Stimulated activated CD4-positive, alpha-beta T cell treated with anti-CD3 and anti-CD28 coated beads, Interleukin-1b, Interleukin-23, amount 100 ng/mL, for 1 hour (primary cell): ENCODE measurements at places on chromosomes 12 and 14.

GRCh38 chr14:97408937-97409815 lies 612.0 kb downstream of the VRK1 start:
- peak; percentile 25 for DNase-seq

GRCh38 chr14:21868442-21869046 lies 194.9 kb upstream of the OR4E1 start:
- DNase-seq, result peak; percentile 61

GRCh38 chr14:104237651-104238423 lies 99.5 kb downstream of the KIF26A start:
- DNase-seq, result no peak

DNA sequence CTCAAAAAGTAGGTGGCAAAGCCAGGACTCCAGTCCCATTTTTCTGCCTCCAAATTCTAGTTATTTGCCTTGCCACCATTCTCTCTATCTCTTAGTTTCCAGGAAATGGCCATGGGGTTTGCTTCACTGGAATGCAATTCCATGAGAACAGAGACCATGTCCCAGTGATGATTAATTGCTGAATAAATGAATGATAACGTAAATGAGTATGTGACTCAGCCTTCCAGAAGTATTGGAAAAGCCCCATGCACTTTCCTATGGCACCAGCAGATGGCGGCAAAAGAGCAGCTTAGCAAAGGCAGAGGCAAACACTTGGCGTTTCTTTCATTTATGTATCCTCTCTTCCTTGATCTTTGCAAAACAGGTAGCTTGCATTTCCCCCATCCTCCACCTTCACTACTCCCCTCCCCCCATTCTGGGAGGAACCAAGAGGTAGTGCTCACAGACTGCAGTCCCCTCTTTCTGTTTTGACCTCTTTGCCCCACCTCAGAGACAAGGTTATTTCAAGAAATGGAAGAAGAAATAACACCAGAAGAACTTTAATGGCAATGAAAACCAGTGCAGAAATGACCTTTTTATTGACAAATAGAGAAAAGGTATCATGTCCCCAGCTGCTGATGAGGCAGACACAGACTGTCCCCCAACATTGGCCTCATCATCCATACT lies 21.3 kb downstream of the TBX3 start:
- DNase-seq, result peak; percentile 34

- no peak for DNase-seq
These were observed 110.1 kb downstream of the SYNE2 start for GRCh38 chr14:63962906-63963305.

DNA sequence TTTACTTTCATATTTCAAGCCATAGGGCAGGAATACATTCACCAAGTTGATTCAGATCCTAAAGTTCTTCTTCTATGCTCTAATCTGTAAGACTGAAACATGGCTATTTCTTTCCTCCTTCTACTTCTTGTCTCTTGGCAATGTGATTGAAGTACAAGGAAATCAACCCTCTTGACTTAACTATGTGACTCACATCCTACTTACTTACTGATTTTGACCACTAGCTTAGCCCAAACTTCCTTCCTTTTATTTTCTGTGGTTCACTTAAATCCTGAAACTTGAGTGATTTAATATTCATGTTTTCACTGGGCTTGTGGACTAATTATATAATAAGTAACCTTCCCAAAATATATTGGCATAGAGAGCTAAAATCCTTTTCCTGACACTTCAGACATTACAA lies 111.2 kb upstream of the NOVA1 start:
- DNase-seq, result no peak

- no peak for DNase-seq
These were observed 19.5 kb upstream of the HIGD1C start for GRCh38 chr12:50932787-50933280.

DNA sequence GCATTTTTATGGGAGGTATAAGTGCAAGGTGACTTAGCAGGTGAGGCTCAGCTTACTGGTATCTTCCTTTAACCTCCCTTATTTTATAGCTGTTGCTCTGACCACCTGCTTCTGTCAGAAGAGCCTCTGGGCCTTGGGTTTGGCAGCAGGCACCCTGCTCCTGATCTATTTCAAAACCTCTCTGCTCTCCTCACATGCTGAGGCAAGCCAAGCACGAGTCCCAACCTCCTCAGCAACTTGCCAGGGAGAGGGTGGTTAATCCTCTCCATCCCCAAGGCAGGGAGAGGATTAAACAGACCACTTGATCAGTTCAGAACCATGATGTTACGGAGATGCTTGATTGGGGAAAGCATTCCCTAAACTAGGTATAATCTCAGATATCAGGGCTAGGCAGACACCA lies 5.4 kb downstream of the PLEKHH1 start:
- no peak for DNase-seq

- no peak for DNase-seq
These were observed 113.1 kb downstream of the ITPR2 start for GRCh38 chr12:26719852-26720251.

DNA sequence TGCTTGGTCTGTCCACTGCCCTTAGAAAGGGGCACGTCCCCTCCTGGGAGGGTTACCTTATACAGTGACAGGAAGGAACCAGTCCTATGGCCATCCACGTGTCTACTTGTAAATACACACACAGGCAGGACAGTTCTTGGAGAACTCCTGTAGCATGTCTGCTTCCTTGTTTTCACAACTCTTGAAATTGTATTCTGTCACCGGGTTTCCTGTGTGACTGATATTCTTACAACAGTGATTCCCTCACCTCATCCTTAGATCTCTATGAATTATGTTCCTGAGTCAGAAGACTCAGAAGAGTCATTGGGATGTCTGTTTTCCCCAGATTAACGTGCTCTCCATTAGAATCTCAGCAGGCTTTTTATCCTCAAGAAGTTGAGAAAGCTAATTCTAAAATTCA lies 44.1 kb upstream of the DYNC1H1 start:
- DNase-seq, result no peak

GRCh38 chr12:19946550-19946949 lies 421.8 kb upstream of the PDE3A start:
- no peak for DNase-seq

- no peak for DNase-seq
These were observed 1.5 kb downstream of the FOXG1 start for GRCh38 chr14:28767853-28768741.

GRCh38 chr14:103743691-103744090 lies 28.1 kb downstream of the ZFYVE21 start:
- DNase-seq, result no peak

GRCh38 chr14:38716926-38717325 lies 386.1 kb downstream of the SEC23A start:
- no peak for DNase-seq

DNA sequence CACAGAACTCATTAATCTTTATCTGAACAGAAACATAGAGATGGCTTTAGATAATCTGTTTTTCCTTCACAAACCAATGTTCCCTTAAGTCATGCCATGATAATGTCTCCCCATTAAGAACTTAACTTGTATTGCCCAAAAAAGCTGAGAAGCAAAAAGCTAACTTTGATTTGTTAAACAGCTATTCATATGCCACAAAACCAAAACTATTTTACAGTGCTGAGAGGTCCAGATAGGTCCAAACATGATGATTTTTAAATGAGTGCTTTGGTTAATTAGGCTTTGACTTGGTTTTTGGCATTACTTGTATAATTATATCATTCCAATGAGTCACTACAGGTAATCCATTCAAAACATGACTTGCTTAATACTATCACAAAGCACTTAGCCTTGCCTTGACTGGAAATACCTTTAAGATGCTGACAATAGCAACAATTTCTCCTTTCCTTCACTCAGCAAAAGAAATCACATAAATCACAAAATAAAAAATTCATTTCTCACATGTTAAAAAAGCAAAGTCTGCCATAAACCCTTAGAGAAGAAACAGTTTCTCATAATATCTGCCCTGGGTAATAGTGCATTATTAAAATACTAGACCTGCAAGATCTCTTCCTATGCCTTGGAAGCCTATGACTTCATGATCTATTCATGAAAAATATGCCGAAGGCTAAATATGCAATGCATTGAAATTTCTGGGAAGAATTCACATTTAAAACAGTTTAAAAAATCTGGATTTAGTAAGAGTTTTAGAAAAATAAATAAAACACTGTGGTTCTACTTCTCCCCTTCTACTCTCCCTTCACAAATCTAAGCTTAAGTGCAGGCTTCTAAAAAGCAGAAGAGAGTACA lies 52.0 kb upstream of the SAV1 start:
- no peak for DNase-seq

DNA sequence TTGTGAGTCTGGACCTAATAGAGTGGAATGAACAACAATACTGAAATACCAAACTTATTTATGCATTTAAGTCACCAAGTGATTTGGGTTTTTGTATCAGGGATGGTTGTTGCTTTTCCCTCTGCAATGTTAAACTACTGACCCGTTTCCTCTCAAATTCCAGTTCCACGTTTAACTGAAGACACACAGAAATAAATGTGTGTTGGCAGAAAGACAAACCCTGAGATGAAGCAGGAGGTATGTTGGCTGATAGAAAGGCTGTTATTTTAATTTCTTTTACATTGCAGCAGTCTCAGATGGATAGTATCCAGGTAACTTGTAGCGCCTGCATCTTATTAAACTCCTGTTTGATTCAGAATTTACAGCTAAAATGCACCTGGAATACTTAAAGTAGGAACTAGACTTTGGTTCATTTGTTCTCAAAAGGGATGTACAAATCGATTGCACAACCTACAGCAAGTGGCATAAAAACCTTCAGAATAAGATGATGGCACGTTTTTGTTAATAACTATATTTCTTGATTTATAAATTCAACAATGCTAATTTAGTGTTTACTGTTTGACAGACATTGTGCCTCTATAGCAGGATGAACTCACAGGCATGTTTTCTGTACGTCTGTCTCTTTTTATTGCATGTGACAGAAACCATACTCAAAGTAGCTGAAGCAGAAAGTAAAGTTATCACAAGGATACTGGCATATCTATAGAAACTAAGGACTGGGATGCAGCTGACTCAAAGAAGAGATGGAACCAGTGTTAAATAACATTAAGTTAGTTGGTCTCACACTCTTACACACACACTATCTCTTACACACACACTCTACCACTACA lies 405.7 kb downstream of the ZFP36L1 start:
- no peak for DNase-seq
